ENCODE measurements at places on chromosomes 7 and 10.

DNA sequence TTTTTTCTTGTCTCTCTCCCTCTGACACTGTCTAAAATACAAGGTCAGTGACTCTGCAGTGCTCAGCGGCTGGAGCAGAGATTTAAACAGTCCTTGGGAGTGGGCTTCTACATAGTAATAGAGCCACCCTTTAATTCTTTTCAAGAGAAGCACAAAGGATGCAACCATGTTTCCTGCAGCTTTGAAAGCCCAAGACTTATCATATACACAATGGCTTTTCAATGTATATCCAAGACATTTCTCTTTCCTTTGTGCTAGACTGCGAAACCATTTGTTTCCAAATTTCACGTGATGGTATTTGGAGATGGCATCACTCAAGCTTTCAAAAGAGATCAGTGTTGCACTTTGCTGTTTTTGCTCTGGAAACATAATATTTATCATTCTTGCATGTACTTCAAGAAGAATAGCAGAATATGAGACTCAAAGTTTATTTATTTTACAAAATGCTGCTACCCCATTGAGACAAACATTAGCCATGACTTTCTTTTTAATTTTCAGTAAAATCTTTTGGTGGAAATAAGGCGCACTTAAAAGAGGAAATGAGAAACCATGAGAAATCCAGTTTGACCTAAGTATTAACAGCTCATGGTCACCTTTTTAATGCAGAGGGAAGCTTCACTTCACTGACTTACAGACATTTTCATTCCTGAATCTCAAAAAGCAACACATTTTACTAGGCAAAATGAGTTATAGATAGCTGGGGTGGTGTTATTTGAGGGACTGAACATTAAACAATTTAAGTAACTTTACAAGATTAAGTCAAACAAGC is 76.6 kb downstream of the SEMA3C start:
- DNase-seq = no peak

DNA sequence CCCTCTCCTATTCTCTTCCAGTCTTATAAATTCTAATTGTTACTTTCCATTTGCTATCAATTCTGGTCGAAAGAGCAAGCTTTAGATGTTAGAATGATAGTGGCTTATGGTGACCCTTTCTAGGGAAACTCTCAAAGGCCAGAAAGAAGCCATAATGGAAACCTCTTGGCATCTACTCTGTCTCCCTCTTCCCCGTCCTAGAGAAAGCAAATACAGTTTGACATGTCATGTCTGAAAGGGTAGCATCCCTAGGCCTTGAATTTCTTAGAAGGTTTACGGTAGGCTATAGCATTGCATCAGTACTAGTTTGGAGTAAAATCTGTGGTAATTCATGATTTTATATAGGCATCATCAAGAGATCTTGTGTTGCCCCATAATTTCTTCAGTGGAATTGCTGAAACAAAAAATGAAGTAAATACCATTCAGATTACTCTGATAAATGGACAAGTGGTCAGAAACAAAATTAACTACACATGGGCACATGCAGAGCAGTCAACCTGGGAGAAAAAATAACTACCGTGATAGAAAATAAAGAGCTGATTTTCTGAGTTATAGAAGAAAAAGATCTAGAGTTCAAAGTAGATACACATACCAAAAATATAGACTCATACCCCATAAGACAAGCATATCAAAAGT is 4.4 kb downstream of the PRKAR2B start:
- no peak for DNase-seq

DNA sequence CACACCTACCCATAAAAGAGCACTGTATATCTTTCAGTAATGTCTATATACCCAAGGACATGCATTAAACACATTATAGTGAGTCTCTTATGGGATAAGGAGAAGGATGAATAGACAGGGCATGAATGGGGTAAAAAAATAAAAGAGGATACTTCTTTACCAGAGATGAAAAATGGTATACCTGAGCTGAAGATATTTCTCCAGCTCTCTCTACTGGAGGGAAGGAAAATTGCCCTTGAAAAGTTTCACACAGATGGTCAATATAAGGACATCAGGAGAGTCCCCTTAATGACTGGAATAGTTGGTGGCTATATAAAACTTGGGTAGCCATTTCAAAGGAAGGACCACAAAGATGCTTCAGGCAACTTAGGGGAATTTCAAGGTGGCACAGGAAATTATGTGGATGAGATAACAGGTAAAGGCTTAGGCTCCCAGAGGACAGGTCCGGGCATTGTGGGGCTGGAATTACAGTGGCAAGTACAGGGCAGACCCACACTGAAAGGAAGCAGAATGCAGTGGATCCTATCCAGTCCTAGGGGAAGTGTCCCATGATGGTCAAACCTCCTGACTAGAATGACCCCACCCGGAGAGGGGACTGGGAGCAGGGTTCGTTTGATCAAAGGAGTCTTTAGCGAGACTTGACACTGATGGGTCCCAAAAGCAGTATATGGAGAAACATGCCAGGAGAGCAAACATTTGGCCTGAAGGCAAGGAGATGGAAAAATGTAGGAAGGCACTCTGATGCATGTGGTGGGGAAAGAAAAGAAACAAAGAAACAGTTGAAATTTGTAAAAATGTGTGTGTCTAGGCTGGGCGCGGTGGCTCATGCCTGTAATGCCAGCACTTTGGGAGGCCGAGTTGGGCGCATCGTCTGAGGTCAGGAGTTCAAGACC is 35.6 kb downstream of the PLAU start:
- DNase-seq = no peak

DNA sequence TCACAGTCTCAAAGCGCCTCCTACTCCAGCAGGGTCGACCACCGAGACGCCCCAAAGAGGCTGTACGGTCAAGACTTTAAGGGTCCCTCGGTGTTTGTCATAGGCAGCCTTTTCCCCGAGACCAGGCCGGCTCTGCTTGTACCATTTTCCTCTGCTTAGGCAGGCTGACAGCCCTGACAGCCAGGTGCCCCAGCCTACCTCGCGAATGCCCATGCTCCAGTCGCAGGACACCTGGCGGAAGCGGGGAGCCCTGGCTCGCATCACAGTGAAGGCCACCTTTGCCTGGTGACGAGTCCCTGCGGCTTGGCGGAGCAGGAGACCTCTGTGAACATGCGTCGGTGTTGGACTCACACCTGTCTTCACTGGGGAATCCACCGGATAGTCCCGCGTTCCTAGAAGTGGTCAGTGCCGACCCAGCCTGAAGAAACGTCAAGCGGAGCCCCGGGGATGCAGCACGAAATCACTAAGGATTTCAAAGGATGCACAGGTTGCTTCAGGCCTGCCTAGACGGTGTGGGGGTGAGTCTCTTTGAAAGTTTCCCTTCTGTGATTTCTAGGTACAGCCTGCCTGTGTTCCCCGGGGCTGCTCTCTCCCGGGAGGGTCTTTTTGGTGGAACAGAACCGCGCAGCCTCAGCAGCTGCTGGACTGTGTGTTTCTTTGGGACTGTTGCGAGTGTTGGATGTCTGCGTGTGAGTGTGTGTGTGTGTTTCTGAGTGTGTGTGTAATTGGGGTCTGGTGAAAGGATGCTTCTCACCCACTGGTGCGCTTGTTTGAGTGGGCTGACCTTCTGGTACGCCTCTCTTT is 30.5 kb upstream of the ZNF273 start:
- DNase-seq = no peak

GRCh38 chr10:86360657-86361056 is 5.9 kb downstream of the GRID1 start:
- DNase-seq = no peak

DNA sequence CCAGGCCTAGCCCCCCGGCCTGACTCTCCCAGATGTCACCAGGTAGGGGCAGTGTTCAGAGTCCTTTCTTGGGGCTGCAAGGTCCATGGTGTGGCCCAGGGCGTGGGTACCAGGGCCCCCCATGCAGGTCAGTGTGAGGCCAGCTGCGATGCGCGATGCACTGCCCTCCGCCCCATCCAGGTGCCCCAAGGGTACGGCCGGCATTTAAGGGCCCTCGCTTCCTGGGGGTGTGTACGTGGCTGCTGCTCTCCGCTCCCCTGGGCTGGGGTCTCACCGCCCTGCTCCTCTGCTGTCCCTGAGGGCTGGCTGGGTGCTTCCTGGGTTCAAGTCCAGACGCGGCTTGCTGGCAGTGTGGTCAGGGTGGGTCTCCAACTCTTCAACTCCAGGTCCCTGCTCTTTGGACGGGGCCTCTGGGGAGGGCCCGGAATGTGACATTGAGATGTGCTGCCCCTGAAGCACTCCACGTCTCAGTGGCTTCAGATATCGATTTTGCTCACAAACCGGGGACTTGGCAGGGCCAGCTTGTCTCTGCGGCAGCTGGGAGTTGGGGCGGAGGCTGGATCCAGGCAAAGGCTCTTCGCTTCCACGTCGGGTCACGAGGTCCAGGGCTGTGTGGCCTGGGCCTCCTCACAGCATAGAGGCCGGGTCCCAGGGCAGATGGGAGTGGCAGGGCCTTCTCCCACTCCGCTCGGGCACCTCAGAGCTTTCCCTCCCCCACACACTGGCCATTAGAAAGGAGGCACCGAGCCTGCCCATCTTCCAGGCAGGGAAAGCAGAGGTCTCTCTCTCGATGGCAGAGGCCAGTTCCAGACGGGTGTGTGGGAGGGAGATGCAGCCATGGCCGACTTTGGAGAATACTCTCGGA is 93.2 kb downstream of the UNCX start:
- DNase-seq = no peak

- DNase-seq = no peak
Observed at GRCh38 chr7:107196834-107197610, 28.2 kb downstream of the HBP1 start.

- no peak for DNase-seq
Observed at GRCh38 chr7:30019387-30019786, 7.1 kb downstream of the FKBP14 start.

DNA sequence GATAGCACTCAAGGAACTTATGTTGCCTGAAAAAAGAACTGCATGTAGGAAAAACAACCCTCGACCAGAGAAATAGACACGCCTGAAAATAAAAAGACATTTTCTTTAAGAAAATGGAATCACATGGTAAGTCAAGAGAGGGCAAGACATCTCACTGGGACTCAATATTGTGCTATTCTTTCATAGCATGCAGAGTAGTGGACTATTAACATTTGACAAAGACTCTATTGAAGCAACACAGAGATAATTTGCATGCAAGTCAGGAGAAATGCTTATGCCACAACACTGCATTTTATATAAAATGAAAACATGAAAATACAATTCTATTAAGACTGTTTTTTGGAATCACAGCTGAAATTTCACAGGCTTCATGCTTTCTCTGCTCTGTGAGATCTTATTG is 77.9 kb upstream of the RHOBTB1 start:
- DNase-seq = no peak

- no peak for DNase-seq
Observed at GRCh38 chr7:139854803-139855497, 25.9 kb downstream of the TBXAS1 start.

DNA sequence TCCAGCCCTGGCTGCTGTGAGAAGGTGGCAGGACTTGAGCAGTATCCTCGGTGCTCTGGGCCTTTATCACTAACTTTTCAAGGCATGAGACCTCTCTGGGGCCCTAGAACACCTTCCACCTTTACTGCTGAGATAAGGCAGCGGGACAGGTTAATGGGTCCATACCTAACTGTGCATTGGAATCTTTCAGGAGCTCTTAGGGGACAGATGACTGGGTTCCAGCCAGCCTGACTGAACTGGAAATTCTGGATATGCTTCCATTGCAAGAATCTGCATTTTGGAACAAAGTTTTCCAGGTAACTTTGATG is 73.0 kb downstream of the ATXN7L1 start:
- no peak for DNase-seq

DNA sequence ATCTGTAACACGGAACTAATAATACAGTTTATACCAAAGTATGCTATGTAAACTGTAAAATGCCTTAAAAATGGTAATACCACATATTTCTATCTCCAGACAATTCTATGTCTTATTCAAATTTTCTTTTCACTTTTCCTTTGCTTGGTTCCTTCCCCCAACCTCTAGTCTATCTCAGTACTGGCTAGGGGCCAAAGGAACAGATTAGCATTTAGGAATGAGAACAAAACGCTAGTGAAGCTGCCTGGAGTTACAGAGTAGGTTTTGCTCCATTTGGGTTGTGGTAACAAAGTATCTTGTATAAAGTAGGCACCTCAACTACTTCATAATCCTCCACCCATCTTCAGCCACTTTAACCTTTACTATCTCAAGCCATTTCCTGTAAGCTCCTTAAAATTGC is 94.1 kb downstream of the HBP1 start:
- DNase-seq = no peak

GRCh38 chr10:89600041-89600440 is 45.0 kb downstream of the PANK1 start:
- no peak for DNase-seq

GRCh38 chr7:30091491-30091912 is 43.3 kb upstream of the MTURN start:
- peak; percentile 88 for DNase-seq

DNA sequence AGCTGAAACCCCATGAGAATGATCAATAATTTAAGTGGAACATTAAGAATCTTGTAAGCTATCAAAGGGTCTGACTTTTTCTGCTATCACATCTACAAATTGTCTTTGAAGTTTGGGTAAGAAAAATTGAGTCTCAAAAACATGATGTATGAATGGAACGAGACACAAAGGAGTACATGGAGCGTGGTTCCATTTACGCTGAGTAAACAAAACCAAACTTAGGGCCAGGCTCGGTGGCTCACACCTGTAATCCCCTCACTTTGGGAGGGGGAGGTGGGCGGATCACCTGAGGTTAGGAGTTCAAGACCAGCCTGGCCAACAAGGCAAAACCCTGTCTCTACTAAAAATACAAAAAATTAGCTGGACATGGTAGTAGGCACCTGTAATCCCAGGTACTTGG is 24.3 kb downstream of the SMC3 start:
- no peak for DNase-seq

- DNase-seq = peak; percentile 63
Observed at GRCh38 chr10:47025540-47026300, 114.5 kb downstream of the PTPN20 start.

GRCh38 chr10:47154762-47155161 is 145.2 kb upstream of the GDF10 start:
- DNase-seq = no peak

DNA sequence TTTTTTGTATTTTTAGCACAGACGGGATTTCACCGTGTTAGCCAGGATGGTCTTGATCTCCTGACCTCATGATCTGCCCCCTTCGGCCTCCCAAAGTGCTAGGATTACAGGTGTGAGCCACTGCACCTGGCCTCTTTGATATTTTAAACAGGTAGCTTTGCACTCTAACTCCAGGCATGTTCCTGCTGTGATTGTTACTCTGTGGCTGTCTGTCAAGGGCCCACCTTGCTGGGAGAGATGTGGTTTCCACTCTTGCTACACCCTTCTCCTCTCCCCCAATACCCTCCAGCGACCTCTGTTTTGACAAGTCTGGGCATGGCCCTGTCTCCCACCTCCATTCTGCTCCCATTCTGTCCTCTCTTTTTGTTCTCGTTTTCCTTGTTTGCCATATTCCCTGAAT is 17.1 kb downstream of the SMKR1 start:
- no peak for DNase-seq

DNA sequence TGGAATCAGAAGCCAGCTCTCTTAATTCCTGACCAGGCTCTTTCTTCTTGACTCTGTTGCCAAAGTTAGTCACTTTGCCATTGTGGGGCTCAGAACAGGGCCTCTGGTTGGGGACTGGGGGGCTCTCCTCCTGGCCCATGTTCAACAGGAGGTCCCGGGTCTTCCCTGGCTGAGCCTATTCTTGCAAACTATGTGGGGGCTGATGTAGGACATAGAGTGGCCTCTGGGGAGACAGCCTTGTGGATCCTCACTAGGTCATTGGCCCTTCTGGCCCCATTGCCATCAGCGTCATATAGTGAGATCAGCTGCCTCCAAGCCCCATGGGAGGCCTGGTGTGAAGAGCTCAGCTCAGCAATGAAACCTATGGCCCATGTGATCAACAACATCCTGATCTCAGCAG is 77.6 kb upstream of the LEP start:
- no peak for DNase-seq

GRCh38 chr10:60290558-60290957 is 99.1 kb downstream of the ANK3 start:
- DNase-seq = no peak

GRCh38 chr10:46523119-46523961 is 33.1 kb downstream of the GPRIN2 start:
- peak; percentile 82 for DNase-seq

Measured in EL (cell line).